ENCODE measurements at places on chromosomes 7 and 10.

- peaks cover 7% of the 10 kb centered on the region for H3K27me3 ChIP-seq
- H3K4me3 ChIP-seq, result no peak overlapping the region
- DNase-seq, result no peak
- H3K27ac ChIP-seq, result no peak overlapping the region
These were observed 275.4 kb downstream of the WDR37 start for GRCh38 chr10:1331560-1331959.

DNA sequence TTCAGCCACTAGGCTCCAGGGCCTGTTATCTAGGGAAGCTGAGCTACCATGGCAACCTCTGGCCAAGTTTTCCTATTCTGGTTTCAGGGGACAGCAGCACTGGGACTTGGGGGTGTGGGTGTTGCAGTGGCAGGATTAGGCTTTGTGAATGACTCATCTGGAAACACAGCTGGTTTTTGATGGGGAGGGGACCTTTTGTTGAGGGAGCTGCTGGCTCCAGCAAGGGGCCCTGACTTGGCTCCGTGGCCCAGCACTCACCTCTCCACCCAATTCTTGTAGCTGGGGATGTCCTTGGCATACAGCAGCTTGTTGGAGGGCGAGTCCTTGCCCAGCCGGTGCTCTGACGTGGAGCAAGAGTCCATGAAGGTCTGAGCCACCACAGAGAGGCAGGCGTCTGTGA is 435.9 kb downstream of the PLXNA4 start:
- no peaks in the 10 kb centered on the region for H3K27me3 ChIP-seq
- no peaks in the 10 kb centered on the region for H3K36me3 ChIP-seq
- no peak for DNase-seq

DNA sequence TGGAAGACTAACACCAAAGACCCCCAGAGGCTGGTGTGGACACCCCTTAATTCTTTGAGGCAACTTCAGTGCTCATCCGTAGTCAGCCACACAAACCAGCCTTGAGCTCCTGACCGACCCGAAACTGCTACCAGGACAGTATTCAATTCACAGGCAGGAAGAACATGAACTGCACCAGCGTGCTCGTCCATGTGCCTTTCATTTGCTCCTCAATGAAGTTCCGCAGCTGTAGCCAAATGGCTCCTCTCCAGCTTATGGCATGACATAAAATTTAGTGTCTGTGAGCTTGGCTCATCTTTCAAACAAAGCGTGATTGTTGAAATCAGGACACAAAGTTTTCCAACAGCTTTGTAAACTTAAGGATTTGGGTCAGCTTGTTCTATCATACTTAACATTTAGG is 144.1 kb upstream of the FAM171A1 start:
- no peak overlapping the region for H3K27ac ChIP-seq
- no peak for DNase-seq
- H3K36me3 ChIP-seq, result no peaks in the 10 kb centered on the region
- H3K27me3 ChIP-seq, result peaks cover 5% of the 10 kb centered on the region

DNA sequence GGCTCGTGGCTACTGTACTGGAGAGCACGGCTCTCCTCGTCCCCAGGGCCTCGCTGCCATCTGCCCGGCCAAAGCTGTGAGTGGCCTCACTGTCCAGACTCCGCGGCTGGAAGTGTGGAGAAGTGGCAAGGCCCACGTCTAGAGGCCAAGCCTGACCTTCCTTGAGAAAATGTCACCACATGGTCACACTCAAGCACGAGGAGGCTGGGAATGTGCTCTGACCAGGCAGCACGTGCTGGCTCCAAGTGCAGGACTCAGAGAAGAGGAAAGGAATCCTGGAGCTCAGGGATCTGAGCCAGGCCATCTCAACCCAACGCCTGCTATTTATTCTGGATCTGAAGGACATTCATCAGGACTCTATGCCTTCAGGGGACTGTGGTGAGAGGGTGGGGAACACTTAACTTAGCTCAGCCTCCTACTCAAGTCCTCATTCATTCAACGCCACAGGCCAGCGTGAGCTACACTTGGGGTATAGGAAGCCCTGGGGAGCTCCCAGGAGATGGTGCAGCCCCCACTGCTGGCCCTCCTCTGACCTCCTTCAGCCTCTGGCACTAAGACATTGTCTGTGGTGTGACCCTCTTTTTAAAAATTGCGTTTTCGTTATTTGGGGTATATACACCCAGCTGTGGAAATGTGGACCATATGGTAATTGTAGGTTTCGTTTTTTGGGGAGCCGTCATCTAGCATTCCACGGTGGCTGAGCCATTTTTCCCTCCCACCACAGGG is 29.0 kb downstream of the EN2 start:
- peaks cover 12% of the 10 kb centered on the region for H3K4me1 ChIP-seq
- H3K36me3 ChIP-seq, result peaks cover 3% of the 10 kb centered on the region
- no peak overlapping the region for H3K4me3 ChIP-seq
- no peak for DNase-seq

DNA sequence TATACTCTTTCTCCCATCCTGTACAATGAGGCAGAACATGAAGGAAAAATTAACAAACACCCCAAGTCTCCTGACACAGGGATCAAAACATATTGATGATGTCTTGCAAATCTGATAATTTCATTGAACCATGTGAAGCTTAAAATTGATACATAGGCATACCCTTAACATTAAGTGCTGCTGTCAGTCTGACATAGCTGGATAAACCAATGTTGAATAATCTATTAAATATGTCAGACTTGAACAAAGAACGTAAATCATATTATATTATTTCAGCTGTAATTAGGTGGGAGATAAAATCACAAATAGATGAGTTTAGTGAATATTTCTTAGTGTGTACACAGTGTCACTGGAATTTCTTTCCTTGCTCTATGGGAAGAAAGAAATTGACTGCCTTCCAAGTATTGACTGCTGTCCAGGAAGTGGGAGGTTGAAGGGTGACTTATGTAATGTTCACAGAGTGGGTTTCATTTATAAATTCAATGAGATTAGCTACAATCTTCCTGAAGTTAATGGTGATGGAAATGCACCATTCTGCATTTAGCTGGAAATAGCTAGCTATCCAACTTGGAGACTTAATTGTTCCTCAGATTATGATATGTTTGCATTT is 170.8 kb downstream of the AUTS2 start:
- H3K27ac ChIP-seq, result no peak overlapping the region
- H3K36me3 ChIP-seq, result no peaks in the 10 kb centered on the region
- H3K27me3 ChIP-seq, result no peaks in the 10 kb centered on the region
- no peak for DNase-seq

GRCh38 chr7:120731271-120731670 is 126.7 kb downstream of the TSPAN12 start:
- H3K4me3 ChIP-seq, result no peak overlapping the region
- H3K27me3 ChIP-seq, result no peaks in the 10 kb centered on the region
- DNase-seq, result no peak
- H3K4me1 ChIP-seq, result no peaks in the 10 kb centered on the region

DNA sequence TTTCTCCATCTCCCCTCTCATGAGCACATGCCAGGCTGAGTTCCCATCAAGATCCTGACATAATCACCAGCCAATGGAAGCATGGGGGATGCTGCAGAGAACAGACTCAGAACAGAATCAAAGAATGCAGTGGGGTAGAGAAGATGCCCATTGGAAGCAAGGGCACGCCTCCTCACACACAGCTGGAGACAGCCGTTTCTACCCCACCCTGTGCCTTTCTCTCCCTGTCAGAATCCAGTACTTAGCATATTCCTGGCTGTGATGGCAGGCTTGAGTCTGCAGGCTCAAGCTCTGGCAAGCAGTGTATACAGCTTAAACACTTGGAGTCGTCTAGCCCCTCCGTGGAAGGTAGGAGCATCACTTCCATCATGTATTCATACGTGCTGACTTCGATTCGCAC is 867.9 kb downstream of the NRG3 start:
- H3K4me1 ChIP-seq, result no peaks in the 10 kb centered on the region
- no peak overlapping the region for H3K27ac ChIP-seq
- no peaks in the 10 kb centered on the region for H3K27me3 ChIP-seq
- H3K4me3 ChIP-seq, result no peak overlapping the region
- no peak for DNase-seq
- no peaks in the 10 kb centered on the region for H3K36me3 ChIP-seq

GRCh38 chr10:84270708-84271107 is 25.9 kb downstream of the RGR start:
- no peaks in the 10 kb centered on the region for H3K36me3 ChIP-seq
- H3K4me3 ChIP-seq, result no peak overlapping the region
- H3K4me1 ChIP-seq, result peaks cover 16% of the 10 kb centered on the region
- no peak for DNase-seq
- H3K27me3 ChIP-seq, result peaks cover 30% of the 10 kb centered on the region
- H3K27ac ChIP-seq, result no peak overlapping the region

- H3K4me1 ChIP-seq, result no peaks in the 10 kb centered on the region
- H3K36me3 ChIP-seq, result no peaks in the 10 kb centered on the region
- peaks cover 20% of the 10 kb centered on the region for H3K27me3 ChIP-seq
- H3K4me3 ChIP-seq, result no peak overlapping the region
- no peak overlapping the region for H3K27ac ChIP-seq
These were observed 251.9 kb downstream of the REEP3 start for GRCh38 chr10:63773106-63773505.

DNA sequence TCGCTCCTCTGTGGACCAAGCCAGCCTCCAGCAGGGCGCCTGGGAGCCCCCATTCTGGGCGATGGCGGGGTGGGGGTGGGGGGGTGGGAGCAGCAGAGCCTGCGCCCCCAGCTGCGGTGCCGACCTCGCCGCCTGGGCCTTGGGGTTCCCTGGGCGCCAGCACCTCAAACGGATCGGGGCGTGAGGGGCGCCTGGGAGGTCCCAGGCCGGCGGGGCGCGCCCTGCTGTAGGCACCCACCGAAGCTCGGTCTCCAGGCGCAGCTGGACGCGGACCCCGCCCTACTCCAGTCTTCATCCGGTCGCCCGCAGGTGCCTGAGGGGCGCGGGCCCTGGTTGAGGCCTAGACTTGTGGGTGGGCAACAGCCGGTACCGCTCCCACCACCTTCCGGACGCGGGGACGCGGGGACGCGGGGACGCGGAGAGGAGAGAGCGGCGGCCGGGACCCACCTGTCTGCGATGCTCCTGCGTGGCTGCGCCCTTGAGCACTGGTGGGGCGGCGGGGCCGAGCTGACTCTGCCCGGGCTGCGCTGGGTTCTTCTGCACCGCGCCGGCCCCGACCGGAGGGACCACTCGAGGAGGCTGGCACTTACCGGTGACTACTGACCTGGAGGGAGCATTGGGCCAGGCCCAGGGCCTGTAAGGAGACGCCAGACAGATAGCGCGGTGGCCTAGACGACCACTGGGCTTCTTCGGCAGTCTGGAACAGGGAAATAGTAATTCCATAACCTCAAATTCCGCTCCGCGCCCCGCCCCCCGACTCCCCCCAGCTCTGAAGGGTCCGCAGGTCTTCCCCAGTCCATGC is 5.5 kb upstream of the KCP start:
- H3K27me3 ChIP-seq, result peaks cover 62% of the 10 kb centered on the region
- no peak overlapping the region for H3K27ac ChIP-seq
- DNase-seq, result no peak
- no peak overlapping the region for H3K4me3 ChIP-seq

GRCh38 chr10:112335111-112335867 is 38.6 kb upstream of the ACSL5 start:
- no peak overlapping the region for H3K27ac ChIP-seq
- peaks cover 21% of the 10 kb centered on the region for H3K4me1 ChIP-seq
- DNase-seq, result no peak
- H3K27me3 ChIP-seq, result peaks cover 7% of the 10 kb centered on the region

GRCh38 chr10:21368022-21368582 is 157.4 kb downstream of the SKIDA1 start:
- peaks cover 3% of the 10 kb centered on the region for H3K4me1 ChIP-seq
- H3K36me3 ChIP-seq, result no peaks in the 10 kb centered on the region
- H3K4me3 ChIP-seq, result no peak overlapping the region
- H3K27ac ChIP-seq, result no peak overlapping the region
- no peak for DNase-seq
- H3K27me3 ChIP-seq, result no peaks in the 10 kb centered on the region
